ENCODE measurements at places on chromosomes 4 and X. TPM values are rescaled to one million over a fixed set of nuclear protein-coding genes. Genes with fewer than 3 reads are reported as not detected.

PRRG1 gene
- 6.6 TPM for total RNA-seq

FAM241A gene
- total RNA-seq: 6.6 TPM

CENPI gene
- total RNA-seq: 30.7 TPM

GAGE12J gene
- not detected for total RNA-seq

COL4A6 gene
- 1.5 TPM for total RNA-seq

GIMD1 gene
- total RNA-seq: not detected

CT45A10 gene
- not detected for total RNA-seq

SOX3 gene
- not detected for total RNA-seq

All from subcutaneous preadipocyte (primary cell).